ENCODE measurements at places on chromosomes 6 and 20.

- no peak for DNase-seq
These were observed 85.3 kb upstream of the RNF24 start for GRCh38 chr20:4100679-4101078.

DNA sequence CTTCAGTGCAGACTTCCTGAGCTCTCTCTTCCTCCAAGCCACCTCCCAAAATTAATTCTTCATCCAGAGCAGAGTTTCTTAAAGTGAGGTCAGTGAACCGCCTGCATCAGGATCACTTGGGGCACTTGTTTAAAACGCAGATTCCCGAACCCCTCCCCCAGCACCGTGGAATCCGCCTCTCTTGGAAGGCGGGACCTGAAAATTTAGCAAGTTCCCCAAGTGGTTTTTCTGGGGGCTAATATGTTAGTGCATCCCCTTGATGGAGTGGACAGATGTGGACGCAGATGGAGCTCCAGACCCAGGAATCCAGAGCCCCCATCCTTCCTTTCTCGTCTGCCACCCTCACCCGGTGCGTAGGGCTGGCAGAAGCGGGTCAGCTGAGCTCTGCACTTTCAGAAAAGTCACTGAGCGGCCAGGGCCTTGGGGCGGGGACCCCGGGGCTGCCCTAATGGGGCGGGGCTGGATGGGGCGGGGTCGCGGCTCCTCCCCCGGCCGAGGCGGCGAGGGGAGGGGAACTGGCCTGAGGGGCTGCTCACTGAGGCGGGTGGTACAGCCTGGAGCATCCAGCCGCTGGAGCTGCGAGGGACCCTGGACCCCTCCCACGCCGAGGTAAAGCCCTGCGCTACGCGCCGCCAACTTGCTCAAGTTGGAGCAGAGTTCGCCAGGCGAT is at the start of the genes DEFB124 and REM1:
Gene DEFB124 (minus strand): TSS at position 370 of the 670 bp plus-strand sequence. CDS start 2,114 bp downstream, outside the sequence.
Gene REM1 (plus strand): TSS at position 531 of the 670 bp plus-strand sequence. CDS start 1,158 bp downstream, outside the sequence.
- no peak for DNase-seq

DNA sequence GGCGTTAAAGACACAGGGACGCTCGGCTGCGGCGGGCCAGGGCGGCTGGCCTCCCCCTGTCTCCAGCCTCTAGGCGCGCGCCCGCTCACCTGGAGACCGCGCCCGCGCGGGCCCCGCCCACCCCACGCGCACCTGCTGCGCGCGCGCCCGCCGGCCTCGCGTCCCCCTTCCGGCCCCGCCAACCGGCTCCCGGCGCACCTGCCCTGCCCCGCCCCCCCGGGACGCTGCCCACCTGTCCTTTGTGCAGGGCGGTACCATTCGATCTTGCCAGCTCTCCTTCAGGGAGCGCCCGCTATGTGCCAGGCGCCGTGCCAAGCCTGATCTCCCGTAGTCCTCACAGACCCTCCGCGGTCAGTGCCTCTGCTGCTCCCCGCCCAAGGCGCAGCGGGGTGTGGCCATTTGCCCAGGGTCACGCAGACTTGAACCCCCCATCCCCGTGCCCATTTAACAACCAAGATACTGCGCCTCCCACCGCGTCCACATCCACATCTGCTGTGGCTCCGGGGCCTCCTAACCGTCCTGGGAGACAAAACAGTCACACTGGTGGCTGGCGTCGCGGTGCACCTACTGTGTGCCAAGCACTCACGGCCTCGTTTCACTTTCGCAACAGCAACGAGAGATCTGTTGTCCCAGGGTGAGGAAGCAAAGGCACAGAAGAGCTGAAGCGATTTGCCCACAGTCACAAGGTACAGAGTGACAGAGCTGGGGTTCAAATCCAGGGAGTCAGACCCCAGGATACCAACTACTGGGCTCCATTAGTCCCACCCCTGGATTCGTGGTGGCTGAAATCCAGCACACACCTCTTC is 48.1 kb downstream of the NOL4L start:
- DNase-seq: no peak

GRCh38 chr6:156617376-156617775 is 159.8 kb upstream of the ARID1B start:
- DNase-seq: no peak

GRCh38 chr6:168278904-168279303 is 40.7 kb downstream of the DACT2 start:
- DNase-seq: no peak

- no peak for DNase-seq
These were observed 170.9 kb downstream of the SCP2D1 start for GRCh38 chr20:18984238-18985200.

GRCh38 chr6:164195278-164195941 is 780.9 kb downstream of the QKI start:
- DNase-seq: no peak

DNA sequence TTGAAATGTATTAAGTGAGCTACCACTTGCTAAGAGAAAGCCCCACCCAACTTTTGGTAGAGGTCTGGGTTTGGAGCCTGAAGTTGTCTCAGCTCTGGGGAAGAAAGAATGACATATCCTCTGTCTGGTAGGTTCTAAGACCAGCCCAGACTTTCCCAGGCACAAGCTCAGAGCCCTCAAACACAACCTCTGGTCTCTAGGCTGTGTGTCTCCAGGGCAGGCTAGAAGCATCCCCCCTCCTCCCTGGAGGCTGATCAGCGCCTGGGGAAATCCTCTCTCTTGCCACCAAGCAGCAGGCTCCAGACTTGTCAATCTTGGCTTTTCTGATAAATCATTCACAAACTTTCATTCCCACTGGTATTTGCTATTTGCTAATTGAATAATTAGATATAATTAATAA is 226.5 kb upstream of the CST7 start:
- DNase-seq: no peak

GRCh38 chr20:2103461-2104153 is 2.0 kb downstream of the STK35 start:
- no peak for DNase-seq

DNA sequence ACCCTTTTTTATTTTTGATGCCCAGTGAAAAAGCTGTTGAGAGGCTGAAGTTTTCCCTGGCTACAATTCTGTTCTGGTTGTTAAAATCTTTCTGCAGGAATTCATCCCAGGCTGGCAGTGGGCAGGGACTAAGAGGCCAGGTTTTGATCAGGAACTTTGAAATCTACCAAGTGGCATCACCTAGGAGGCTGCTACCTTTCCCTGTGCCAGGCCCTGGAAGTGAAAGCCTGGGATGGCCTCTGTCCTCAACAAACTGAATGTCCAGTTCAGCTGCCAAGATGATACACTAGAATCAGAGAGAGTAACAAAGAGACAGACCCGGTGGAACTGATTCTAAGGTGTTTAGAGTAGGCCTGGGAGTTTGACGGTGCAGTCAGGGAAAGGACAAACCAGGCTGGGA is 596 bp downstream of the IYD start:
- DNase-seq: no peak

- DNase-seq: no peak
These were observed 94.2 kb downstream of the FAM50B start for GRCh38 chr6:3943331-3943765.

Data from activated CD8-positive, alpha-beta memory T cell treated with anti-CD3 and anti-CD28 coated beads for 4 hours (primary cell).